ENCODE measurements at places on chromosomes 3 and 15.

GRCh38 chr3:126352476-126353454 lies 4.4 kb downstream of the KLF15 start:
- DNase-seq = no peak

DNA sequence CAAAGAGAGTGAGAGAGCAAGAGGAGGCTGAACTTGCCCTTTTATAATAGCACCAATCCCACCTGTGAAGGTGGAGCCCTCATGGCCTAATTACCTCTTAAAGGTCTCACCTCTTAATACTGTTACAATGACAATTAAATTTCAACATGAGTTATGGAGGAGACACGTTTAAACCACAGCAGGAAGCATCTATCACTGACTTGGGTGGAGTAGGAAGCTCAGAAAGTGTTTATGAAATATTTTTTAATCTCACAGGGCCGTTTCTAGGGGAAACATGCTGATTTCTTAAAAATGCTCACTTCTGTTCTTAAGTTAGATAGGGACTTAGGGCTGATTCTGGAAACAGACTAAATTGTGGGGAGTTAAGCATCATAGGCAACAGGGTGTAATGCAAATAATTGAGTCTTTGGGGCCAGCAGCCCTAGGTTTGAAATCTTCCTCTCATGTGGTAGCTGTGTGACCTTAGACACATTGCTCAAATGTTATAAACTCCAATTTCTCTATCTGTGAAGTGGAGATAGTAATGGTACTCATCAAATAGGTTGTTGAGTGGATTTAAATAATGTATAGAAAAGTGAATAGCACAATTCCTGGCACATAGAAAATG lies 133.3 kb upstream of the KLHL25 start:
- DNase-seq = no peak

GRCh38 chr15:66772604-66773128 lies 70.6 kb downstream of the SMAD6 start:
- DNase-seq = no peak

GRCh38 chr15:100308213-100308600 lies 33.6 kb downstream of the ADAMTS17 start:
- no peak for DNase-seq

- DNase-seq = peak; percentile 58
Measured at GRCh38 chr15:49421991-49422390, 1.1 kb upstream of the FGF7 start.

- DNase-seq = no peak
Measured at GRCh38 chr15:74046275-74046674, 36.1 kb downstream of the GOLGA6A start.

DNA sequence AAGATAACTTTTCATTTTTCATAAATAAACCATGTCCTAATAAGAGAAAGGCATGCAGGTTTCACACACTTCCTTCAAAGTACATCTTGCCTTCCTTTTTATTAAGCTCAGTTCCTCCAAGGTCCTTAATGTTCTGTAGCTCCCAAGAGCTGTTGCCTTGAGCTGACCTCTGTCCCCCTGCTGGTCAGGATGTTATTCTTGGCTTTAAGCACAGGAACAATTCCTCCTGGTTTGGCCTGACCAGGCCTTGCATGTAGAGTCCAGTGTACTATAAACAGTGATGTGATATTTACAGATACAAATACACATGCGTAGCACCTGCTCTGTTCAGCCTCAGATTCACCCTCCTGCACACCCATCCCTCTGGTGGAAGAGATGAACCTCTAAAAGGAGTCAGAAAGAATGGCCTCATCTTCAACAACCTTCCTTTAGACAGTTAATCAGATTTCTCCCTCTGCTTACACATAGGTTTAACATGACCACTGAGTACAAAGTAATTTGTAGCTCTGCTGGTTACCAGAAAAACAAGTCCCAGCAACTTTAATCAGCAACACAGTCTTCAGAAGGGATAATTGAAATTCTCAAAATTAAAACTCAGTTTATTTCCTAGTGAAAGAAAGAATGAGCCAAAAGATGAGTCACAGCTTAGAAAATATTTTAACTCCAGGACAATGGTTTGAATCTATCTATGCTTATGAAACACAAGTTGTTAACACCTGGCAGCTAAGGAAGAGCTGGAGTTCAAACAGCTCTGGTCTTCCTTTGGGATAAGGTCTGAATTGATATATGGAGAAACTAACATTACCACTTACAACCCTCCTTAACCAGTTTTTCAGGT lies 46.5 kb downstream of the PTPN9 start:
- DNase-seq = no peak

DNA sequence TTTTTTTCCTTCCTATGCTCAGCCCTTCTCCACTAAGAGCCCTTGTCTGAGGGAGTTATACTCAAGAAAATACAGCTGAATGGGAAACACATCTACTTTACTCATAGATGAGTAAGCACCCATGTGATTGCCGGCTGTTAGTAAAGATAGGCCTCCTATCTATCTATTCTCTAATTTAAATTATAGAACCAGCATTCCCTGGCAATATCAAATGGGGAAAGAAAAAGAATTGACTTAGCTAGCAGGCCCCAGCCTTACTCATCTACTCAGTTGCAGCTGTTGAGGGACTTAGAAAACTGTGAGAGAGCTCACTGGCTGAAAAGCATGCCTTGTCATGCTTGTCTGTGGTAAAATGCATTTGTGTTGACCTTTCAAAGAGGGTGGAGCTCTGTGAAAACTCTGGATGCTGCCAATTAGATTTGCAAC lies 116.9 kb upstream of the LRRFIP2 start:
- no peak for DNase-seq

GRCh38 chr3:123481071-123481470 lies 32.2 kb upstream of the ADCY5 start:
- DNase-seq = no peak

DNA sequence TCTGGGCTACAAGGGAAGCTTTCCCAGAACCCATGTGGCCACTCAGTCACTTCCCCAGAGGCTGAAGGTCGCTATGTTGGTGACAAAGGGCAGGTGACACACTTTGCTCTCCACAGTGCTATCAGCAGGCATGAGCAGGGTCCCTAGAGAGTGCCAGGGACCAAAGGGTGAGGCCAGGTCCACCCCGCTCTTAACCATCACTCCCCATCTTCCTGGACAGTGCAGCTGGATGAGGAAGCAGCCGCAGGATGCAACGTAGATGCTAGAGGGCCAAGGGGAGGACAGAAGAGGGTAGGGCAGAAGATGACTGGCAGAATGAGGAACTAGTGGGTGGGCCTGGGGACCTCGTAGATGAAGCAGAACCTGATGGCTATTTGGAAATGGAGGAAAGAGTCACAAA lies 13.6 kb upstream of the LTF start:
- DNase-seq = no peak

DNA sequence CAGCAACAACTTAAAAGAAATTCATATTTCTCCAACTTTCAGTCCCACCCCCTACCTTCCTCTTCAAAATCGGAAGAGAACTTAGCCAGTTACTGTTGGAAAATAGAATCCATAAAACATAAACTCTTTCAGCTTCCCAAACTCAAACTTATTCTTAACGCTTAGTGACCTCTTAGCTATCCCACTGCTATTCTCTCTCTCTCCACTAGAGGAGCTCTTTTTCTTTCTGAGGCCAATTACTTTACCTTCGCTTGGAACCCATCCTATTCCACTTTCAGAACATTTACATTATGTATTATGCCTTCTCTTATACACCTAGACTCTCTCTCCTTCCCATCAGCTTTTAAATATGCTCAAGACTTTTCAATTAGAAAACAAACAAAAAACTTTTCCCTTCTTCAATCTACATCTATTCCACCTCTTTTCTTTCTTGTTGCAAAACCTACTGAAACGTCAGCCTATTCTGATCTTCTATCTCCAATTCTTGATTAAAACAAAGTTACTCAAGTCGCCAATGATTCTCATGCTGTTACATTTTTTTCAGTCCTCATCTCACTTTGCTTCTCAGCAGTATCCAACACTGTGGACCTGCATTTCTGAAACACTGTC lies 13.4 kb upstream of the GHSR start:
- DNase-seq = peak; percentile 27

GRCh38 chr3:23592961-23593931 lies 212.5 kb upstream of the UBE2E1 start:
- DNase-seq = no peak

GRCh38 chr3:106332884-106333283 lies 464.1 kb upstream of the CBLB start:
- no peak for DNase-seq

GRCh38 chr3:14592390-14592789 lies 52.2 kb upstream of the GRIP2 start:
- DNase-seq = no peak

- no peak for DNase-seq
Measured at GRCh38 chr3:13424141-13424844, 4.2 kb upstream of the NUP210 start.

DNA sequence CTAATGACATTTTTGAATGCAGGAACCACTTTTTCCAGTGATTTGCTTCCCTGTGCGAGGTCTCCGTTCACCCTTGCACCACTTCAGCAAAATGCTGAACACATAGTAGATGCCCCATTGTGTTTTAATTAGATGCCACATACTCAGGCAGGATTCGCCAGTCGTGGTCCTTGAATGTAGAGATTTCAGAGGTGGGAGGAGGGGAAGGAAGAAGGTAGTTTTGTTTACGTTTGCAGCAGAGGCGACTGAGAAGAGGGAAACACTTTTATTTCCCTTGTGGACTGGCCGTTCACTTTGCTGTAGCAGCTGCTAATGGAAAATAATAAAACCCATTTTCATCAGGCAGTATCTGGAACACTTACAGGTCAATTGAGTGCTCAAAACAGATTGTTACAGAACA lies 262.8 kb upstream of the TBL1XR1 start:
- DNase-seq = peak; percentile 41

DNA sequence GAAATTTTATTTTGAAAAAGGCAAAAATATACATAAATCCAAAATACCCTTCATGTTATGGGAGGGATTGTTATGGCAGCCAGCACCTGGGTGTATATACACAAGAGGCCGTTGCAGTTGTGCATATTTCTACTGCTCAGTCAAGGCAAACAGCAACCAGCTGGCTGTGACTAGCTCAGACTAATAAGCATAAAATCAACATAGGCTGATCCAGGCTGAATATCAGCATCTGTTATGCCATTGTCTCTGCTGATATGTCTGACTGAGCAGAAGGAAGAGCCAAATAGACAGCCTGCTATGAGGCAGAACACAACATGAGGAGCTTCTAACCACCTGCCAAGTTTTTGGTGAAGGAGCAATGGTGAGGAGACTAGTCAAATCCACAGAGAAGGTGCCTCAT lies 457.5 kb upstream of the ALCAM start:
- DNase-seq = peak; percentile 69

DNA sequence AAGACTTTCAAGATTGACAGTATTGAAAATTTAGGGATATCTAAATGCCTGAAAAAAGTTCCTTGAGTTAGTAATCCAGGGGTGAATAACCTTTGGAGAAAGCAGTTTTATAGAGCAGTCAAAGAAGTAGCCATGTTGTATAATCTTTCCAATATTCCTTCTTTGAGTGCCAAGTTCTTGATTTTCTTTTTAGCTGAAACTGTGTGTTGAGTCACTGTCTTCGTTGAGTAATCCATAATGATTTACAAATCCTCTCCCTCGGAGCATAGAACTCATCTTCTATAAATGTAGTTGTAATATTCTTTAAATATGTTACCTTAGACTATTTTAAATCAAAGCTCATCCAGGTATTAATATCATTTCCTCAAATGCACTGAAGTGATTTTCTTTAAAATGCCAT lies 135.2 kb downstream of the BBX start:
- DNase-seq = no peak

DNA sequence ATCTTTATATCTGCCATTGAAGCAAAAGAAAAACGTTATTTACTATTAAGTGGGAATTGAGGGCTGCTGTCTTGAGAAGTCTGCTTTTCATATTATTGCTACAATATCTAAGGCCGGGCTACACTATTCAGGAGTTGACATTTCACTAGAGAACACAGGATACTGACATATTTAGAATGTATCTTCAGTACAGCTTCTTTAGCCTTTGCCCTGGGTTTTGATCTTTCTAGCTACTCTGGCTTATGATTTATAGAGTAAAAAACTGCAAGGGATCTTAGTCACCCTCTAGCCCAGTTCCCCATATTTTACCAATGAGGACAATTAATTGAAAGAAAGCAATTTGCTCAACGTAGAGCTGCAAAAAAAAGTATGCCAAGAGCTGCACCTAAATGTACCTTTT lies 307.4 kb upstream of the DPPA4 start:
- DNase-seq = no peak

DNA sequence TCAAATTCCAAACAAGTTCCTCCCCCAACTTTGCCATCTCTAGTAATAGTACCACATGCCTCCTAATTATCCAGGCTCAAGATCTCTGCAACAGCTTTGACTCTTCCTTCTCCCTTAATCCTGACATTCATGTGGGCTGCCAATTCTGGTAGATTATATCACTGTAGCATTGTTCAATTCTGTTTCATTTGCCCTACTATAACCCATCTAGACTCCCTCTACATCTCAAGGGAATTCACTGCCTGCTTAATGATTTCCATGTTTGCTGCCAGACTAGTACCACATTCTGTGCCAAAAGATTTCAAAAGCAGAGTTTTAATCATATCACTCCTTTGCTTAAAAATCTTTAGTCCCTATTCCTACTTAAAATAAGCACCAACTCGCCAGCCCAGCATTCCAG lies 34.6 kb upstream of the PPIB start:
- no peak for DNase-seq

GRCh38 chr15:66885281-66885915 lies 180.0 kb upstream of the SMAD3 start:
- DNase-seq = no peak

GRCh38 chr3:140097874-140098635 lies 163.1 kb downstream of the CLSTN2 start:
- no peak for DNase-seq

- no peak for DNase-seq
Measured at GRCh38 chr3:71369701-71370391, 213.7 kb downstream of the FOXP1 start.

GRCh38 chr3:36993326-36994283 lies at the start of gene MLH1:
Gene MLH1 (plus strand): TSS chr3:36993518. CDS start chr3:36993548, 30 bp downstream.
- no peak for DNase-seq

- no peak for DNase-seq
Measured at GRCh38 chr15:51191766-51192165, 97.1 kb upstream of the TNFAIP8L3 start.

GRCh38 chr15:46735115-46735514 lies 982.2 kb upstream of the SEMA6D start:
- no peak for DNase-seq

DNA sequence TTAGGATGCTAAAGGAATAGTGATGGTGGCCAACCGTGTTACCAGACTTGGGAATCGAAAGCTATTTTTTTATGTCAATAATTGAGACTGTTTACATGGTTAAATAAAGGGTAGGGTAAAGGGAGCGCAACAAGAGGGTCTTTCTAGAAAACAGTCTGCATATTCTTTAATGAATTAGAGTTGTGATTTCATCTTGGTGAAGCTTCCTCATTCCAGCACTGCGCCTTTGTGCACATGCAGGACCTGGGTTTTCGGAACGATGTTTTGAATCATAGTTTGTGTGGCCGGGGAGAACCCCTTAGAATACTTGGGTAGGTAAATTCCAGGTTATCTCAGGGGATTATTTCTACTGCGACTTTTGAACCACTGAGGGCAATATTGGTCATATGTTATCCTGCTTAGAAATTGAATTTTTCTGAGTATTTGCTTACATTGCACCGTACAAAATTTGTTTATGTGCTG lies 1.3 kb downstream of the PIK3CA start:
- DNase-seq = no peak

- peak; percentile 39 for DNase-seq
Measured at GRCh38 chr15:70376929-70377691, 279.4 kb upstream of the TLE3 start.

GRCh38 chr3:46693892-46694226 lies 380 bp upstream of the ALS2CL start:
- no peak for DNase-seq

GRCh38 chr3:186322761-186323160 lies 39.3 kb downstream of the DGKG start:
- DNase-seq = no peak
